ENCODE measurements at places on chromosomes 3 and 15. TPM values are rescaled to one million over a fixed set of nuclear protein-coding genes. Genes with fewer than 3 reads are reported as not detected.

- no peak for DNase-seq
Observed at GRCh38 chr3:195023989-195024388, 247.0 kb downstream of the XXYLT1 start.

CCDC39 gene
- total RNA-seq: not detected

DNA sequence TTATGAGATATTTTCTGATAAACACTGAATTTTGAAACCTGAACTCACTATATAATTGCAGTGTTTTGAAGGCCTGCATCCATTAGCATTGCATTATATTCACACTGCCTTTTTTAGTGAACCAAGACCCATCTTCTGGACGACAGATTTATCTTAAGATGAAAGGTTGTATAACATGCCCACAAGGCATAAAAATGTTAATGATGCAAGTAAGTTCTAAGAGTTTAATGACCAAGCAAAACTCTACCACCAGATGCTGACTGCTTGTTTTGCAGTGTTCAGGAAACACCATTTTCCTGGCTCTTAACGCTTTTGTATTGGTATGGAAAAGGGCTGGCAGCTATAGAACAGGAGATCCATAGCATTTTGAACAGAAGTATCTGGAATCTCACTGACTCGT, 46.1 kb downstream of the USP50 start:
- no peak for DNase-seq

DNA sequence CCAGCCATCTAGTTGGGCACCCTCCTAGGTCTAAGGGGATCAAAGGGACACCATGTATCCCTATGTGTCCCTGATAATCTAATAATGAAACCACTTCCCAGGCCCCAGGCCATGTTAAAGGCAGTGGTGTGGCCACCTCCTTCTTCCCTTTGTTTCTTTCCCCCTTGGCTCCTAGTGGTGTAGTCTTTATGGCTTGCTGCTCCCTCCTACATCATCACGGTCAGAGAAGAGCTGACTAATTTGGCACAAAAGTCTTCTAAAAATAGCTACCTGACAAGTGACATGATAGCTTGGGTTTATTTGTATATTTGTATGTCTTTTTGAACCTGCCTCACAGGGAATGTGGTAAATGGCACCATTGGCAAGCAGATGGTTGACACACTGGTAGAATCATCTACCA, 131.0 kb upstream of the CHRM5 start:
- DNase-seq: no peak

GRCh38 chr3:128052595-128053351, 536 bp downstream of the SEC61A1 start:
- DNase-seq: peak; percentile 46

SEMA4B gene
- total RNA-seq: 1.3 TPM

MCF2L2 gene
- not detected for total RNA-seq

Data from HepG2 (cell line).